ENCODE measurements at places on chromosomes 2 and 18.

DNA sequence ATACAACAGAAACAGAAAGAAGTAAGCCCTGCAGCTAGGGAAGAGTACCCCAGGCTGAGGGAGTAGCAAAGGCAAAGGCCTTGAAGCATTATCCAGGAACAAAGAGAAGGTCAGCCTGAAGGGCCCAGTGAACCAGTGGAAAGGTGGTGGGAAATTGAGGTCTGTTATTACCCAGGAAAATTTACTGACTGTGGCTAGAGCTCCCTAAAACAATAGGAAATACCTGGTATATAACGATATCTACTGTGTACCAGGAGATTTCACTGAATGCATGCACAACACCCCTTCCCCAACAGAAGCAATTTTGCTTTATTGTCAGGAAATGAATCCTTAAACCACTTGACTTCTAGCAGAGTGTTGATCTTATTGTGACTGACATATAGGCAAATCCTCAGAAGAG lies 365.3 kb downstream of the ERBB4 start:
- DNase-seq, result no peak

DNA sequence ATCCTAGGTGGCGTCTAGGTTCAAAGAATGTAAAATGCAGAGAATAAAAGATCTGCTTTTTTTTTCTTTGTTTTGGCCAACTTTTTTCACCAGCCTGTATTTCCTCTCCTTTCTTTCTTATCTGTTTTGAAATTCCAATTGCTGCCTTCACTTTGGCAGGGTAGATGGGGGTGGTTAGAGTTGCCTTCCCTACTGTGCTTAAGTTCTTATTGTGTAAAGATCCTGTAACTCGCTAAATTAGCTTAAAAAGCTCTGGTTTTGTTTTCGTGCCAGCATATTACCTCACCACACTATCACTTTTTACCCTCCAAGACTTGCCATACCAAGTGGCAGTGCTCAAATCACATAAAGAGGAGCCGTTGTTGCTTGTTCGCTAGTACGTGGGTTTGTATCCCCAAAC lies 921.7 kb downstream of the DPP10 start:
- DNase-seq, result no peak

DNA sequence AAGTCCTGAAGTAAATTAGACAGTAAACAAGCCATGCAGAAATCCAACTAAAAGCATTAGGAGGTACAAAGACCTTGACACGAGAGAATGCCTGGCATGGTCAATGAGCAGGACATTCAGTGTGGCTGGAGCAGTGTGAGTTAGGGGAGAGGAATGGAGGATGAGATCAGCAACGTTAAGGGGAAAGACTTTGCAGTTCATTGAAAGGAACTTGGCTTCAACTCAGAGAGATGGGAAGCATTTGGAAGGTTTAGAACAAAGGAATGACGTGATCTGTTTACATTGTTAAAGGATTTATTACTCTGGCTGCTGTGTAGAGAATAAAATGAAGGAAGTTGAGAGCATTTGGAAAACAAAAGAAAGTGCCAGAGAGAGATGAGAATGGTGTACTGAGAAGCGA lies 621.3 kb downstream of the XIRP2 start:
- DNase-seq, result no peak

GRCh38 chr2:219998107-219998506 lies 370.7 kb downstream of the SLC4A3 start:
- DNase-seq, result no peak

- peak; percentile 99 for DNase-seq
These were observed 20.4 kb downstream of the TMSB10 start for GRCh38 chr2:84925724-84926376.

DNA sequence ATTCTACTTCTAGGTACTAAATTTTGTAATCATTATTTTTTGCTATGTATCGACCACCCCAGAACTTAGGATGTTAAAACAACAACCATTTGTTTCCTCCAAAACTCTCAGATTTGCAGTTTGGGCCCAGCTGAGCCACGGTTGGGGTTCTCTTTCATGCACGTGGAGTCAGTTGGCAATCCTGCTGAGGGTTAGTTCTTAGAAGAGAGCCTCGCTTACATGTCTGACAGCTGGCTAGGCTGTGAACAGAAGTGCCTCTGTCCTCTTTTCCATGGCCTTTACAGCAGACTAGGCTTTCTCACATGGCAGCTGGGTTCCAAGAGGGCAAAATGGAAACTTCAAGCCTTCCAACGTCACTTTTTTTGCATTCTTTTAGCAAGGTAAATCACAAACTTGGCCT lies 9.3 kb upstream of the RGPD4 start:
- DNase-seq, result no peak

- no peak for DNase-seq
These were observed 89.9 kb downstream of the MAPK4 start for GRCh38 chr18:50649821-50650220.

GRCh38 chr2:60964651-60965498 lies 52.6 kb upstream of the PEX13 start:
- no peak for DNase-seq

- DNase-seq, result no peak
These were observed 2.3 kb upstream of the PLEKHH2 start for GRCh38 chr2:43634604-43635306.

GRCh38 chr2:134284119-134284670 lies 30.3 kb downstream of the MGAT5 start:
- no peak for DNase-seq

DNA sequence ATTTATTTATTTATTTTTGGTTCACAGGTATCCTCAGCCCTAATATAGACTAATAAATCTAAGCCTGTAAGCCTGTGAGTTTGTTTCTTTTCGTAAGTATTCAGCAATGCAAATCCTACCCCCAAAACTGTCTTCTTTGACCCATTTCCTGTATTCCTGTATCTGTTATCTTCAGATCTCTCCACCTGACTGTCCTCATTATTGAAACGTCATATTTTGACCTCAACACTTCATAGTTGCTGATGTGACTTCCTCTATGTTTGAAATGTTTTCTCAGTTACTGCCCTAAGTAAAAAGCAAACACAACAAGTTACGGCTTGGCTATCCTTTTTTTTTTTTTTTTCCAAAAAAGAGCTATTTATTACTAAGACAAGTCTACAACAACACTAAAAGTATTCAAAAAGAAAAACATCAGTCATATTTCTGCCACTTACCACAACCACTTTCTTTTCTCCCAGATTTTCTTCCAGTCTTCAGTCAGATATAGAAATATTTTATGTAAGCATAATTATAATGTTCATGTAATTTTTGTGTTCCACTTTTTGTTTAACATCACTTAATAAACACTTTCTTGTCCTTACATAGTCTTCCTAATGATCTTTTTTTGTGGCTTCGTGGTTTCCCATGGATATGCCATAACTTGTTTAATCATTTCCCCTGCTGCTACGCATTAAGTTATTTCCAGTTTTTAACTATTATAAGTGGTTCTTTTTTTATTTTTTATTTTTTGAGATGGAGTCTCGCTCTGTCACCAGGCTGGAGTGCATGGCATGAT lies 45.0 kb upstream of the EML4 start:
- no peak for DNase-seq

DNA sequence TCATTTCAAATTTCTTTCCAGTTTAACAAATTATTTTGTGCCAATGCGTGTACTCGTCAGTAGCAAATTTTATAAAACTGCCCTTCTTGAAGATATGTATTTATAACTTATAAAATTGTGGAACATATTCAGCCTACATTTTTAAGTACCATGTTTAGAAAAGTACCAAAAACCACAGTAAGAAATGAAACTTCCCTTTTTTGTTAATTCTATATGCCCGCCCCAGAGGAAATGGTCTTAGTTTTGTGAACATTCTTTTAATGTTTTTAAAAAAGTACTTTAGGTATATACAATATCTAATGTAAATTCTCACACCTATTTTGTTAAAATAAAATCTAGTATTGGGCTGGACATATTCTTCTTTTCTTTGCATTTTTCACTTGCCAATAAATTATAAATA lies 1.2 kb downstream of the UGT1A9 start:
- no peak for DNase-seq

GRCh38 chr2:20575935-20576597 lies 74.8 kb downstream of the HS1BP3 start:
- DNase-seq, result no peak

DNA sequence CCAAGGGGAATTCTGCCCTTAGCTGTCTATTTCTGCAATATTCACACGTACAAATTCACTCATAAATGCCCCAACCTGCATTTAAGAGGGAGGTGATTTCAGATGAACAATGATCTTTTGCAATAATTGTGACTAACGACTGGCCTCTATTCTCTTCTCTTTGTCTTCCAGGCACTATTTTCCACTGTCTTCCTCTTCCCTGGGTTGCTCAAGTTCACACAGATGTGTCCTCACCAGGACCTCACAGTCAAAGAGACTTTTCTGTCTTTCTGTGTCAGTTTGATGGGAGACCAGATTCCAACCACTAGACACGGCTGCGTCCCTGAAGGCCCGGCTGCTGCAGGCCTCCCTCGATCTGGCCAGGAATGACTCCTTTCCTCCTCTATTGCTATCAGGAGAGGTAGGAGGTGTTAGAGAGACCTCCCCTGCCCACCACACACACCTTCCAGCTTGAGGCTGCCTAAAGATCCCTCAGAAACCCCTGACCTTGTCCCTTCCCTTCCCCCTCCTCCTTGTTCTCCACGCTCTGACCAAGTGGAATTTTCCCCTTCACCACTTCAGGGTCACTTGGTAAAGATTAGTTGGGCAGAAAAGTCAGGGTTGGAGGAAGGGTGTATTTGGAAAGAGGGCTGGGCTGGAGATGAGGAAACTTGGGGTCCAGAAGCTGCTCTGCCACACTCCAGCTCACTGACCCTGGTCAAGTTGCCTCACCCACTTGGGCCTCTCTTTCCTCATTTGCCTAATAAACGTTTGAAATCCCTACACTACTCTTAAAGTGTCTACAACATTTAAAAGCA lies 109.2 kb upstream of the COPS8 start:
- no peak for DNase-seq

GRCh38 chr18:59881728-59882656 lies 17.8 kb upstream of the PMAIP1 start:
- DNase-seq, result peak; percentile 12

DNA sequence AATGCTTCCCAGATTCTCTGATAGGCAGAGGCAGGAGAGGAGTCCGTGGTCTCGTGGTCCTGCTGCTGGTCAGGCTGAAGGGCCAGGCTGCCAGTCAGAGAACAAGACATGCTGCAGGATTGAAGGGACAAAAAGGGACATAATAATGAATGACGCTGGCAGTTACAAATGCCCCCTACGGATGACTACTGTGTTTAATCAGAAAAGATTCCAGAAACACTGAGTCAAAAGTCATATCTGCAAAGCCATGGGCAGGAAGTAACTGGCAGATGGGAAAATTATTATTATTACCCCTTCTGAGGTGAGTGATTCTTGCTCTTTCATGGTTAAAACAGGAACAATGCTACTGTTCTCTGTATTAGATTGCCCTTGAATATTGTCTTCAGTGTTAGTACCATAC lies 19.0 kb downstream of the LCT start:
- no peak for DNase-seq

- DNase-seq, result no peak
These were observed 118.1 kb upstream of the SLC39A10 start for GRCh38 chr2:195538937-195539336.

- DNase-seq, result no peak
These were observed 793.5 kb upstream of the CHAC2 start for GRCh38 chr2:52974127-52974526.

- no peak for DNase-seq
These were observed 54.0 kb downstream of the DNER start for GRCh38 chr2:229660391-229660790.

DNA sequence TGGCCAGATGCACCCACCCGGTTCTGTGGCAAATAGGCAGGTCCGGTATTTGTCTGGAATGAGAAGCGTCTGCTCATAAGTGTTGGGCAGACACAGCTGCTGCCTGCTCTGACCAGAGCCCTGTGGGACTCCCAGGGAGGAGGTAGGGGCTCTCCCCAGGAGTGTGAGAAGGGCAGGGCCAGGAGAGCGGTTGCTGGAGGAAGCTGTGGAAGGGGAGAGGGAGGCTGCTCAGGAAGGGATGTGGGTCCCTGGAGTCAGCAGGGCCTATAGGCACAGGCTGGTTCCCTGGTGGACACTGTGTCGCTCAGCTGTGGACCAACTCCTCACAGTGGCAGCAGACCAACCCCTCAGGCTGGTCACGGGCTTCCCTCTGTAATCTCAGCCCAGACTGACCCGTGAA lies 109.2 kb downstream of the DYSF start:
- no peak for DNase-seq

DNA sequence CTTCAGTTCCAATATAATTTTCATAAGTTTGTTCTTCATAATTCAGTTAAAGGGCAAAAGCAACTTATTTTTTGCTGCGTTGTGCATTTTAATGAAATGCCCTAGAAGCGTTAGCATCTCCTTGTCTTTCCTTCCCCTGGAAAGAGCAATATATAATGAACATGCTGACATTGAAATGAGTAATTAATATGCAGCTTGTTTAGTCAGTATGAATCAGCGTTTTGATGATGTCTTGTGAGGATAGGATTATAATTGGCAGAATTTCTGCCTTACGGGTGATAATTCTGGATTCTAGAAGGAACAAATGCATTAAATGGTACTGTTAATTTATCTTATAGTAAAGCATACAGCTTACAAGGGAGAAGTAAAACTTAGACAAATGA lies 152.3 kb upstream of the MMADHC start:
- DNase-seq, result no peak

DNA sequence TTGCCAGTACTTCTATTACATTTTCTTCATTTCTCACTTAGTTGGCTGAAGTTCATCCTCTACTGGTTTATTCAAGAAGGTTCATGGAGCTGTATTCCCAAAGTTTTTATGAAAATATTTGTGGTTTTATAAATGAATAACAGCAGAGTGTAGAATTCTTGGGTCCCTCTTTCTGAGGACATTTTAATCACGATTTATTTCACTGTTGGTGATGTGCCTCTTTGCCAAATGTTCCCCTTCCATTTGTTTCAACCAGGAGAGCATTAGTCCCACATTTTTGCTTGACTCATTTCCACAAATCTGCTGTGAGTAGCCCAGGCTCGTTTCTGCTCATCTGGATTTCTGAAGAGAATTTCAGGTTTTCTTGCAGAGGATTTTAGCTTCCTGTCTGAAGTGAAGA lies 20.8 kb downstream of the COPS7B start:
- no peak for DNase-seq

DNA sequence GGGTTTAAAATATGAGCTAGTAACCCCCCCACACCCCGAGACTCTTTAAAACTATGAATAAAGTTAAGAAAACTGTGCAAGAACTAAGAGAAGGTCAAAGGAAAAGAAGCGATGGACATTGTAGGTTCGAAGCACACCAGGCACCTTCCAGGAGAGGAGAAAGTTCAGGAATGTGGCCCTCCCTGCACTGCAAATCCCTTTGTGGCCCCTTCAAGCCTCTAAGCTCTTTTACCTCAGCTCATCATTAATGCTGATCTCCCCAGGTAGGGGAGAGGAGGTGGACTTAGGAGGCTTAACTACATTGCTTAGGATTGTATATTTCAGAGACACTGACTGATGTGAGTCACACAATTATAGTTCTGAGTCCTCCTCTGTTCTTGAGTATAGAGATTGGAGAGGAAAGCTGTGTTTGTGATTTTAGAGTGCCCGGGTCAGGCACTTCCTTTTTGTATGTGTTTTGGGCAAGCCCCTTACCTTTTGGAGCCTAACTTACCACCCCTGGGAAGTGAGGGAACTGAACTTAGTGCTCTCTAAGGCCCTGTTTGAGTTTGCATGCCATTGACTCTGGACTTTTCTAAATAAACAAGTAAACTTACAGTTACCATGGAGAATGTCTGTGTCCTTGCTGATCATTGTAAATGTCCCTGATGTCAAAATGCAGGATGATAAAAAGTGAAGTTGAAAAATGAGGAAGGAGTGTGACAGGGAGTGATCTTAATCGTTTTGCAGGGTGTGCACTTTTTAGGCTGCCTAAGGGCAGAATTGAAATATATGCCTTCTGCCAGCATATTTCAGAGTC lies 140.8 kb upstream of the ZEB2 start:
- DNase-seq, result no peak

GRCh38 chr18:68997845-68998244 lies 200.0 kb downstream of the CCDC102B start:
- DNase-seq, result no peak
